ENCODE measurements at places on chromosomes 6 and 20.

DNA sequence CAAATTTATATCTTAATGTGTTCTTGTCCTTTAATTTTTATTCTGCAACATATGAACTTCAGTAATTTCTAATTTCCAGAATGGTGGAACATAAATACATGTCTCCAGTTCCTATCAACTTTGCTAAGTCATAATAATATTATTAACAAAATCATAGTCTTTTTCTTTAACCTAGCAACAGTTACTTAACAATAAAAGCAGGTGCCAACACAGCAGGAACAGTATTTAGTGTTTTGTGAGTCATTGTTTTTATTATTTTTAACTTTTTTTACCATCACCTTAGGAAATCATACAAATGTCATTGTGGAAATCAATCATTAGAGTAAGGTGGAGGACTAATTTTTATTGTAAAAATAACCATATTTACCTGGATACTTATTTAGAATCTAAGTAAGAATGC lies 133.5 kb downstream of the PLCB1 start:
- no peak for DNase-seq

DNA sequence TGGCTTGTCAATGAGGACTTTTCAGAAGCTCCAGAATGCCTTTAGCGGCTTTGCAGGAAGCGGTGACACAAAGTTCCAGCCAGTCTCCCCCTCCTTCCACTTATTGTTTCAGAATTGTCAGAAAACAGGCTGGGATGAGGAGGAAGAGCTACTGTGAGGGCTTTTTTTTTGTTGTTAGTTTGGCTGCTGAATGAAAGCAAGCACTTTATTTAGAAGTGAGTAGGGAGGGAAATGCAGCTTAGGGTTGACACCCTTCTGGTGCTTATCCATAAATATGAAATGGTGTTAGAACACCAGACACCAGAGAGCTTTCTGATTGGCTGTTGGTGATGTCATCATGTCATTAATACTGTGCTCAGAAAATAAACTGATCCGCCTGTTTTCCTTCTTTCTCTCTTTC lies 251.5 kb downstream of the SOX4 start:
- DNase-seq: no peak

GRCh38 chr6:166106076-166106686 lies 61.5 kb downstream of the TBXT start:
- DNase-seq: peak; percentile 34

GRCh38 chr20:5364997-5365597 lies 48.3 kb upstream of the PROKR2 start:
- DNase-seq: no peak

DNA sequence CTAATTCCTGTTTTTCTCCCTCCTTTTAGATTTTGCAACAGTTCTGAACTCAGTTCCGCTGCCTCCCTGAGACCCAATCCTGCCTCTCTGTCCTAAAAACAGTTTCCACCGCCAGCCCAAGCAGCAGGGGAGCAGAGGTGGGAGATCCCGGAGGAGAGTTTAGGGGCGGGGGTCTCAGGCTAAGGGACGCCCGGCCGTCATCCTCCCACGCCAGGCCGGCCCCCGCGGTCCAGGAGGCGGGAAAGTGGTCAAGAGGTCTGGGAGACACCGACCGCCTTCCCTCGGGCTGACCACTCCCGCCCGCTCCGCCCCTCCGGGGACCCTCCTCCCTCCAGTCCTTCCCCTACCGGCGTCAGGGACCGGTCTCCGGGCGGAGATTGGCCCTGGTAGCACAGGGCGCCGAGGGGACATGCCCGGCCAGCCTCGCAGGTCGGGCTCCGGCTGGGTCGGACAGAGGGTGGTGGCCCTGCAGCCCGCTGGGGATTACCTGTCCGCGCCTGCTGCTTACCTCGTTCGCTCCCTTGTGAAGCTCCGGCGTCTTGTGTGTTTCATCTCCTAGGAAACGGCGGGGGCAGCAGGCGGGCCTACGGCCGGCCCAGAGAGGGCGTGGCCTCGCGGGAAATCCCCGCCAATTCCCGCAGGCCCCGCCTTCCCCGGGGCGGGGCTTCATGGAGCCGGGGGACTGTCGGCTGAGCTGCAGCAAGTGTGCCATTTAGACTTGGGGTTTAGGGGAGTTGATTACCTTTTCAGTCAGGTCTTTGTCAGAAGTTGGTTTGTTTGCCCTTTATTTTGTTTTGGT lies at the start of gene MAK:
Gene MAK, minus strand, starts transcription at position 545 of the 799 bp plus-strand sequence. CDS start 7,891 bp downstream, outside the sequence.
- peak; percentile 84 for DNase-seq

DNA sequence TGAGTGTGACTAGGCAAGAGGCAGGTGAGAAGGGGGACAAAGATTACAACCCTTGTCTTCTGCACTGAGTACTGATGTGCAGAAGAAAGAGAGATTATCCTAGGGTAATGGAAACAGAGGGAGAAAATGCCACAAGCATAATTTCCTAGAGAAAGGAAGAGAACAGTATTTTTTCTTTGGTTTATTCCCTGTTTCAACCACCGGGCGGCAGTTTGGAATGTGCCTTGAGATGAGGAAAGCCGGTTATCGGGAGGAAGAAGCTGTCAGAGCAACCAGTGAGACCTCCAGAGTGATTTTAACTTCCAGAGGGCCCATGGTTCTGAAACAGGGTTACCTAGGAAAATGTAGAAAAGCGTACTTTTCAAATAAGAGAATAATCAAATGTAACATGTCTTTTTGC lies 121.4 kb downstream of the REV3L start:
- no peak for DNase-seq

- no peak for DNase-seq
Measured at GRCh38 chr6:54860132-54860531, 13.6 kb downstream of the FAM83B start.

DNA sequence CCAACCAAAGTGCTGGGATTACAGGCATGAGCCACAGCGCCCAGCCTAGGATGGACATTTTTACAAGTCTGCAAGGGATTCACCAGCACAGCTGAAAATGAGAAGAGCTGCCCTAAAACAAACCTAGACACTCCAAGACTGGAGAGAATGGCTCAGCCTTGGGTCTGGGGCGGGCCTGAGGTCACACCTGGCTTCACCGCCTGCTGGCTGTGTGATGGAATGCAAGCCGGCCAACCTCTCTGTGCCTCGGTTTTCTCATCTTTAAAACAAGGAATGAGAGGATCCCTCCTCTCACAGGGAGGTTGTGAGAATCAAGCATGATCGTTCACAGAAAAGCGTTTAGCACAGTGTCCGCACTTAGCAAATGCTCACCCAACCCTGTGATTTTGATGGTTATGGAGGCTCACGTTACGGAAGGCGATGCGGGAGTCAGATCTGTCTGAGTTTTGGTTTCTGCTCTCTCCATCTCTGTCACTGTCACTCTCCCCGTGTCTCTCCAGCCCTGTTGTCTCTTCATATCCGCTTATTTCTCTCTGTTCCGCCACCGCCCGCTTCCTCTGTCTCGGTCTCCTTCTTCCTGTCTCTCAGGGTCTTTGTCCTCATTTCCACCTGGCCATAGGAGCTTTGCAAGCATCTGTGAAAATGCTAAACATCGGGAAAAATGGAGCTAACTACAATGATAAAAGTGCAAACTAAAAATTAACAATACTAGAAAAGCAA lies 47.6 kb downstream of the CEBPB start:
- DNase-seq: no peak

- no peak for DNase-seq
Measured at GRCh38 chr6:10535193-10535592, 14.0 kb downstream of the GCNT2 start.

GRCh38 chr20:45863543-45864470 lies 6.4 kb downstream of the ZSWIM3 start:
- DNase-seq: no peak

- DNase-seq: no peak
Measured at GRCh38 chr20:16135630-16136029, 437.6 kb downstream of the KIF16B start.

- no peak for DNase-seq
Measured at GRCh38 chr20:61288331-61288784, 36.3 kb downstream of the CDH4 start.

DNA sequence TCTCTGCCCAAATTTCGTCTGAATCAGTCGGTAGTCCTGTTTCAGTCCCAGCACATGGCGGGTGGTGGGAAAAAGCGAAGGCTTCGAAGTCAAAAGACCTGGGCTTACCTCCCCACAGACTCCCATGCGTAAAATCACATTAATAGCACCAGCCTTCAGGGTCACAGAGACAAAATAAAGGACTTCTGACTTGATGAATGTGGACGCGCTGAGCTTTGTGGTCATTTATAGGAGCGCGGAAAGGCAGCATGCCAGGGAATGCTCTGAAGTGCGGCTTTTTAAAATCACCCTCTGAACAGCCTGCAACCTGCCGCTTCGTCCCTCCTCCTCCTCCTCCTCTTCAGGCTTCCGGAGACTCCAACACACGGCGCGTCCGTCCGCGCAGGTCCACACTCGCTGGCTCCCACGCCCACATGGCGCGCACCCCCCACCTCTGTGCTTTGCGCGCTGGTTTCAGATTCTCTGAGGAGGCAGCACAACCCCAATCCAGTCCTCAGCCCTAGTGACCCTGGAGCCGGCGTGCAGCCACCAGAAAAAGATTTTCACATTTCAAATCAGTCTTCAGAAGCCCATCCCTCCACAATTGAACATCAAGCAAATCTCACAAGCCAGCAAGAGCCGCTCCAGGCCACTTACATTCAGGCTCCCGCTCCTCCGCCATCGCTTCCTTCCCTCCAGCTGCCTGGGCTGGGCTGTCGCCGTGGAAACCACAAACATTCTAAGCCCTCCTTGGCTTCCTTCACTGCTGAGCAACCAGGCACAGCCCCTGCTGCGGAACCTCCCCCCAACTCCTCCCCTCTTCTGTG lies at the start of gene C6orf118:
Gene C6orf118, minus strand, starts transcription at position 680 of the 806 bp plus-strand sequence. Its CDS starts 19 bp downstream, at position 661.
- no peak for DNase-seq

- DNase-seq: peak; percentile 78
Measured at GRCh38 chr6:30730601-30731435, 10.7 kb downstream of the TUBB start.

DNA sequence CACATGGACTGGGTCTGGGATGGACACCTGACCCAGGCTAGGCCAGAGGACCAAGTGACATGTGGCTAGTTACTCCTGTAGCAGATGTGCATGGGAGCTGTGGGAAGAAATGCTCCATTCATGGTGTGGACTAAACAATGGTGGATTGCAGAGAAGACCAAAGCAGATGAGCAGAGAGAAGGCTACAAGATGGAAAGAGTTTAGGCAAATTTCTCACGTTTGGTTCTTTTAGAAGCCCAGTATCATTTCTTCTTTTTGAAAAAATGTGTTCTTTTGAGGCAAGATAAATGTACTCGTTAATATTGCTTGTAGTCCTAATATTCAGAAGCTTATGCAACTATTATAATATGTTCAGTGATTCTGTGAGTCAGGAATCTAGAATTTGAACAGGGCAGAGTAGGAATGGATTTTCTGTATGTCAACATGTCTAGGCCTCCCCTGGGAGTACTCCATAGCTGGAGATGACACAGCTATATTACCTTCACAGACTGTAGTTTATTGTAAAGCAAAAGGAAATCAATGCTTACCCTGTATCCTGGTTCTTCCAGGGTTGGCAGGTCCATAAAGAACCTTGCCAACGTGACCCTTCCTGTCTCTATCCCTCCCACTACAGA lies 2.3 kb upstream of the BTN2A1 start:
- no peak for DNase-seq

DNA sequence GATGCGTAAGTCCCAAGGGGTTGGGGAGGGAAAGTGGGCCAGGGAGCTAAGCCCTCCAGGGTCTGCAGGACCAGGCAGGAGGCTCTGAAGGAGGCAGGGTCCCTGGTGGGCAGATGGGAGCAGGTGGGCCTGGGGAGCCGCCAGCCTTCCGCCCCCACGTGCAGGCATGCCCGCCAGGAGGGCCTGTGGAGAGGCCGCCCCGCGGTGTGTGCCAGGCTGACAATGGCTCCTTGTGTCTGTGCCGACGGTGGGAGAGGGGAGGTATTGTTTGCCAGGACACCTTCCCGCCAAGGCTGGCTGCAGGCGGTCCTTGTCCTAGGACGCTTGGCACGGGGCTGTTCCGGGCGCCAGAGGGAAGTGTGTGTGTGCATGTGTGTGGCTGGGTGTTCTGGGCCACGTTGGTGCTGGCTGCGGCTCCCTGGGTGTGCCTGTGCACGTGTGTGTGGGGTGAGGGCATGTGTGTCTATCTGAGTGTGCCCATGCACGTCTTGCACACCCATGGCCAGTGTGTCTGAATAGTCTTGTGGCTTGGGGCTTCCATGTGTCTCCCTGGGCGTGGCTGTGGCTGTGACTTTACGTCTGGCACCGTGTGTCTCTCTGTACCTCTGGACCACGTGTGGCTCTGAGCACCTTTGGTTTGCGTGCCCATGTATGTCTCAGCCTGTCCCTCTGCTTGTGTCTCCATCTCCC lies 153.0 kb downstream of the CEBPB start:
- DNase-seq: no peak

DNA sequence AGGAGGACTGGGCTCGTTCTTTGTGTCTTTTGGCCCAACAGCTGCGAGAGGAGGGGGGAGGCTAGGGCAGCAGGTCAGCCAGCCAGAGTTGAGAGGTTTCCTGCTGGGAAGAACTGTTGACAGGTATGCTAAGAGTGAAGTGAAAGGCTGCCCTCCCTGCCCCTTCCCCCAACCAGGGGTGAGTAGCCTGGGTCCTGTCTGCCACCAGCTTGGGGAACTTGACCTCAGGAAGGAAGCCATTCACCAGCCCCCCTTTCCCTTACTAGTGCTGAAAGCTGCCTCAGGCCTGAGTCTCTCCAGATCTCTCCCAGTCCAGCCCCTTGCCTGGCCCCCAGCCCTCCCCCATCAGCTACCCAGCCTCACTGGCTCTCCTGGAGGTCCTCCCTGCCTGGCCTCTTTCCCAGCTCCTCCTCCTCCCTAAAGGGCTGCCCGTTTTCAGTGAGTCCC lies 20.7 kb upstream of the ZNF76 start:
- no peak for DNase-seq

GRCh38 chr20:51275826-51276225 lies 252.9 kb upstream of the KCNG1 start:
- no peak for DNase-seq

DNA sequence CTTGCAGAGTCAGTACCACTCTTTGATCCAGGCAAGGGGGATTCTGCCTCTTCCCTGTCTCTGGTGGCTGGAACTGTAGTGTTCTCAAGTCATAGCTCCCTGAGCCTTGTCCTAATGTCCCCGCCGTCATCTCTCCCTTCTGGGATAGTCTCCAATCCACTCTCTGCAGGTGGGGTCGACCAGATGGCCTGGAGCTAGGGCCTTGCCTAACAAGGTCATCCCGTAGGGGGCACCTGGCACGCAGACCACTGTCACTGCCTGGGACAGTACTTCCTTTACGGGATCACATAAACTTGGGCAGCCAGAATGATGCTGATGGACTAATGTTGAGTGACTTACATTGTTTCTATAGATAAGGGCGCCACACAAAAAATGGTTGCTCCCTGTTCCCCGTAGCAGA lies 118.9 kb upstream of the SLC22A23 start:
- DNase-seq: no peak

GRCh38 chr6:93927731-93928130 lies 508.4 kb upstream of the EPHA7 start:
- DNase-seq: no peak

Measured in naive thymus-derived CD8-positive, alpha-beta T cell (primary cell).